Left kidney (tissue), 8 donors: ENCODE measurements at places on chromosomes 11 and 22. TPM values are rescaled to one million over a fixed set of nuclear protein-coding genes. Genes with fewer than 3 reads are reported as not detected.

The NXPE2 gene
- polyA plus RNA-seq = 0.42 TPM

DNA sequence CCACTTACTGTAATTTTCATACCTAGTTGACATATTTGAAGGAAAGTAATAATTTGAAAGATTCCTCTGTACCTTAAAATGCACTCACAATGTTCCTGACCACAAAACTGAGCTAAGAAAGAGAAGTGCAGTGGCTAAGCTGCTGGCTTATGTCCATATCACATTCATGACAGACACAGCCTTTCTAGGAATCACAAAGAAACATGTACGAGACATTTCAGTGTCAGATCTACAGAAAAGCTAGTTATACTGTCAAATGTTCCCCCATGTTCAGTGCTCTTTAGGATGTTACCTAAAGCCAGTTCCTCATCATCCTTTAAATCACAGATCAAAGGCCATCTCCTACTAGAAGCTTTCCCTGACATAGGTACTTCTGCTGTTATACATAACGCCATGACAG, 142.2 kb upstream of the C11orf58 start:
- DNase-seq = no peak

GRCh38 chr11:19076744-19077589, 16.4 kb upstream of the MRGPRX2 start:
- peak; percentile 58 for DNase-seq

- no peak for DNase-seq
Measured at GRCh38 chr11:17735818-17736578, 1.4 kb downstream of the KCNC1 start.

DNA sequence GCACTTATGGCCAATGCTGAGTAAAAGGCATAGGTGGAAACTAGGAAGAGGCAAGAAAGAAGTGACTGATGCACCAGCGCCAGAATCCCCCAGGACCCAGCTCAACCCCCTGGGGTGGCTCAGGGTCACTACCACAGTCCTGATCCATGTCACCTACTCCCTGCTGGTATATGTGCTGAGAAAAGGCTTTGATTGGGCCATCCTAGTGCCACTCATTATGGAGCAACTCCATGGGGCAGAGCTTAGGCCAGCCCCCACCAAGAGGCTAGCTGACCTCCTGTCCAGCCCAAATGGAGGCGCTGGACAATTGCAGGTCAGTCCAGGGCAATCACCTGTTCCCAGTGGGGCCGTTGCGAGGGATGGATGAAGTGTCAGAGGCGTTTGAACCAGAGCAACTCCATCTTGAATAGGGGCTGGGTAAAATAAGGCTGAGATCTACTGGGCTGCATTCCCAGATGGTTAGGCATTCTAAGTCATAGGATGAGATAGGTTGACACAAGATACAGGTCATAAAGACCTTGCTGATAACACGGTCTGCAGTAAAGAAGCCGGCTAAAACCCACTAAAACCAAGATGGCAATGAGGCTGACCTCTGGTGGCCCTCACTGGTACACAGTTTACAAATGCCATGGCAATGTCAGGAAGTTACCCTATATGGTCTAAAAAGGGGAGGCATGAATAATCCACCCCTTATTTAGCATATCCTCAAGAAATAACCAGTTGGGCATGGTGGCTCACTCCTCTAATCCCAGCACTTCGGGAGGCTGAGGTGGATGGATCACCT, 20.6 kb upstream of the DAGLA start:
- DNase-seq = no peak
